NCI-H1417 (cell line): ENCODE measurements at places on chromosomes 12 and 14.

DNA sequence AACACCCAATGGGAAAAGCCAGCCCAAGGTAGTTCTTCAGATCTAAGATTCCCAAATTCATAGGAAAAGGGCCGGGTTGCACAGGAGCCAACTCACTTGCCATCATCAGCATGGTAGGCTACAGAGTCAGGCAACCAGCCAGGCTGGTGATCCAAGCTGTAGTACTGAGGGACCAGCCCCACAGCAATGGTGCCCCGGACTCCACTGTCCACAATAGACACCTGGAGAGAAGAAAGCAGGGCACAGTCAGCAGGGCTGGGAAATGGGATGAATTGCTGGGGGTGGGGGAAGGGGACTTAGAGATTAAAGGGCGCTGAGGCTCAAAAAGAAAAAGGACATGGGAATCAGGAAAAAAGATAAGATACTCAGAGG is 4.2 kb downstream of the SPRYD3 start:
- DNase-seq = no peak

GRCh38 chr12:6887460-6887859 is 14.4 kb upstream of the SPSB2 start:
- DNase-seq = no peak

- no peak for DNase-seq
Observed at GRCh38 chr14:22837750-22838538, 1.6 kb downstream of the MMP14 start.

DNA sequence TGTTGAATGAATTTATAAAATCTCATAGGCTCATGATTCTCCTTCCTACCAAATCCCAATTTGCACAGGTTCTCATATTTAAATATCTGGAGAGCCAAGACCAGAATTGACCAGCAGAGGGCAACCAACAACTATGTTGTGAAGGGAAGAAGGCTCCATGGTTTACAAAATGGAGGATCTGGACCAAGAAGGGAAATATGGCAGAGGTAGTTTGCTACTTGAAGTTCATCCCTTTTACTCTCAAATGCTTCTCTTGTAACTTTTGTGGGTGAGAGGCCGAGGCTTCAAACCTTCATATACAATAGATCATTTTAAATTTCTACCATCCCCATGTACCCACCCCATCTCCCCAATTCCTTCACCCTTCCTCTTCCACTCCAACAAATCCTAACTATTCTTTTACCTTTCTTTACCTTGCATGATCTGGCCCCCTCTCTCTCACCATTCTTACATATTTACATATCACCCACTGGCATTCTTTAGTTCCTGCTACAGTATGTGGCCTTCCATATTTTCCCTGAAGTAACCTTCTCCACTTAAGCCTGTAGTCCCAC is 3.8 kb upstream of the SMARCC2 start:
- DNase-seq = peak; percentile 96

DNA sequence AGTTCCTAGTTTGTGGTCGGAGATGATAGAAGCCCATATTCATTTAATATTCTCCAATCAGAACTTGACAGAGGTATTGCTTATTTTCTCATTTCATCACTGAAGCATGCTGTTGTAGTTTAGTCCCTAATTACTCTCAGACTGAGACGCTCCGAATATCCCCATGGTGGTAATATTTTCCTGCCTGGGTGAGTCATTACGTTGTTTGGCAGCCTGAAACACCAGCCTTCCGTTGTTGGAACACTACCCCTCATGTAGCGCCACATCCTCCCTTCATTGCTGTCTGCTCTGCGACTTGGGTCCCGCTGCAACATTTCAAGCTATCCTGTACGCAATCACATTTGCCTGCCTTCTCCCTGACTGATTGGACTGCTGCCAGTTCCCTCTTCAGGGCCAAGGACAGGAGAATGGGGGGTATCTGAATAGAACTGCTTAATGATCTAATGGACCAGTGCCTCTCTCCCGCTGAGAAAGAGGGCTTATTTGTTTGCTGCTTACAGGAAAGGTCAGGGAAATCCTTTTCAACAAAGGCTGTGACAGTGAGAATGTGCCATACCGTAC is 369.1 kb downstream of the NPAS3 start:
- no peak for DNase-seq

- DNase-seq = no peak
Observed at GRCh38 chr14:104650981-104651875, 38.2 kb upstream of the INF2 start.

- no peak for DNase-seq
Observed at GRCh38 chr12:60169904-60170303, 574.1 kb downstream of the SLC16A7 start.

GRCh38 chr12:132583736-132584135 is 26.6 kb downstream of the LRCOL1 start:
- DNase-seq = no peak

- no peak for DNase-seq
Observed at GRCh38 chr12:59699421-59700152, 103.8 kb downstream of the SLC16A7 start.

DNA sequence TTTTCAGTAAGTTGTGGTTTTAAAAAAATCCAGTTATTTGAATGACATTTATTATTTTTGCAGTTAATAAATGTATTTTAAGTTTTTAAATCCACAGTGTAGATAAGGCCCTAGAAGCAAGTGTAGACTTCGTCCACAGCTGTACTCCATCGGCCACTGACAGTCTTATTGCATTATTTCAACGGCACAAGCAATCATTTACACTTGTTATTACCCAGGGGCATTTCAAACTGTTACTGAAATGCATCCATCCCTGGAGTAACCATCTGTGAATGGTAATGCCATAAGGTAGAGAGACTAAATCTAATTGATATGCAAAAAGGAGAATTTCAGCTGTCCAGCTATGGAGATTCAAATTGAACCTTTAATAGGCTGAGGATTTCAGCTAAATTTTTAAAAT is 48.4 kb downstream of the BICD1 start:
- no peak for DNase-seq

DNA sequence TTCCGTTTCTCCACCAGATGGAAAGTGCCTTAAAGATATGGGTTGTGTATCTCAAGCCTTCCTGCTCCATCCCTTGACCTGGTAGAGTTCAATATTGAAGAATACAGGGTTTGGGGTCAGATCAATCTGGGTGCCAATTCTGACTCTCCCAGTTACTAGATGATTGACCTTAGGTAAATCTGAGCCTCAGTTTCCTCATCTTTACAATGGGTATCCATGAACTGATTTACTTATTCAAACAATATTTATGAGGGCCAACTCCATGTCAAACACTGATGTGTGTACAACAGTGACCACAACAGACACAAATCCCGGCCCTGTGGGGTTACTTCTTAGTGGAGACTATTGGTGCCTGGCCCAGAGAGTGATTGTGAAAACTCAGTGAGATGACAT is 7.5 kb upstream of the FAIM2 start:
- DNase-seq = no peak

- DNase-seq = no peak
Observed at GRCh38 chr12:110641521-110641920, 27.6 kb downstream of the TCTN1 start.

DNA sequence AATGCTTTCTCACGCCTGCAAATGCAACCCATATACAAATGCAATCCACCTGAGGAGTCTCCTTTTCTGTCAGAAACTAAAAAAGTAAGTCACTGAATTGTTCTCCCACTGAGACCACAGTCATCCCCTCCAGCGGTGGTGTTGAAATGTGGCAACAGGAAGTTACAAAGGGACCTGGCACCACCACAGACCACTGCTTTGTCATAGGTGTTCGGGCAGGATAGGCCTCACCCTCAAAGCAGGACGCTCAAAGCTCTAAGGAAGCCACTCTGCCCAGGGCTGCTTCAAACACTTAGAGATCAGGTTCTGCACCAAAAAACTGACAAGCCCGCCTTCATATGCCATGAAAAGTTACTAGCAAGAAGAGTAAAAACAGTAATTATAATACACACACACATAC is 11.3 kb downstream of the PHLDA1 start:
- no peak for DNase-seq

DNA sequence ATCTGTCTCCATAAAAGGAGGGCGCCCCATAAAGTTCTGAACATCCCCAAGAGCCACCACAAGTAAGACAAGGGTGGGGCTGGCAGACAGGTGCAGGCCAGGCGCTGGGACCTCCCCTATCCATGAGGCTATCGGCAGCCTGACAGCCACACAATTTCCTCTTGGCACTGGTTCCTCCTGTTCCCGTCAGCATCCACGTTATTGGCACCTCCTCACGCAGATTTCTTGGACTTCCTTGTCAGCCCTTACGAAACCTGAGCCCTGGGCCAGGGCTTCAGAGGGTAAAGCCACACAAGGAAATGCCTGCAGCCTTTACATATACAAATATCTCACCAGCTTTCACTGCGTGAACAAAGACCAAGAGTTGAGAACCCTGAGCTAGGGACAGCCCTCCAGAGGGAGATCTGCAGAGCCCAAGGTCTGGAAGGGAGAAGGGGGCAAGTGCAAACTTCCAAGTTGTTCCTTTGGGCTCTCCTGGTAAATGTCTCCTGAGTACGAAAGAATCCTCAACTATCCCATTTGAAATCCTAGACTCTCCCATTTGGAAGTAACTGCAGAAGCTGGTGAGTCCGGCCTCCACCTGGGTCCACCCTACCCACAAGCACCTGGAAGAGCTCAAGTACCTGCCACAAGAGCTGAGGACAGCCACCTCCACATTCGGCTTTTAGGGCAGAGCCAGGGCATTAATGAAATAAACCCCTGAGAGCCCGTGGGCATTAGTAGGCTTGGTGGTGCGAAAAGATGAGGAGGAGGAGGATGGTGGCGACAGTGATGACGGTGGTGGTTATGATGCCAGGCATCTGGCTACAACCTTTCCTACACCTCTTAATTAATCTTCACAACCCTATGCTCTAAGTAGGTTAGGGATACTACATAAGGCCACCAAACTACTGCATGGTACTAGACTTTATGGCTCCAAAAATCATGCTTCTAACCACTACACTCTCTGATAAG is 5.5 kb upstream of the TC2N start:
- DNase-seq = no peak

DNA sequence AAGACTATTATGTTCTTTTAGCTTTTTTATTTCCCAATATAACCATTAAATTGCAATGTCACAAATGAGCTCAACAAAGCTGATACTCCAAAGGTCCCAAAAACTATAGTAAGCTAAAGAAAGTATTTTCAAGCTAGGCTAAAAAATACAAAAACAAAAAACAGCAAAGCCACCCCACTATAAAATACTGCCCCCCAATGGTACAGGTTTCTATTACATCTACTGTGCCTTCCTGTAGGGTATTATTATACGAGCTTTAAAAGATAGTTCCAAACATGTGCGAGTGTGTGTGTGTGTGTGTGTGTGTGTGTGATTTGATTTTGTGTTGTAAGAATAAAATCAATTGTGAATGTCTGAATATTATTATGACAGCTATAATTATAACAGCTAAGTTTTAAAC is 1.1 kb downstream of the IFNG start:
- DNase-seq = peak; percentile 24

DNA sequence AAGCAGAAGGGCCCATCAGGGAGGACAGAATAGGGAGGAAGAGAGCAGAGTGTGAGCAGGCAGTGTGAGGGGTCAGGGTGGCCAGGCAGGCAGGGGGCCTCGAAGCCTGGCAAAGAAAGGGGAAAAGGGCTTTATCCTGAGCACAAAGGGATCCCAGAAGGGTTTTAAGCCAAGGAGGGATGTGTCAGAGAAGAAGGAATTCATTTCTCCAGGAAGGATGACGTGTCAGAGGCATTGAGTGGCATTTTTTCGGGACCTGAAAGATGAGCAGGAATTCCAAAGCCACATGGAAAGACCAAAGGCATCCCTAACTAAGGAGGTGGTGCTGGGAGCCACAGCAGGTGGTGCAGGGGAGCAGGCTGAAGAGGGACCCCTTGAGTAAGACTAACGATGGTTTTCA is 132.1 kb downstream of the DICER1 start:
- DNase-seq = no peak

DNA sequence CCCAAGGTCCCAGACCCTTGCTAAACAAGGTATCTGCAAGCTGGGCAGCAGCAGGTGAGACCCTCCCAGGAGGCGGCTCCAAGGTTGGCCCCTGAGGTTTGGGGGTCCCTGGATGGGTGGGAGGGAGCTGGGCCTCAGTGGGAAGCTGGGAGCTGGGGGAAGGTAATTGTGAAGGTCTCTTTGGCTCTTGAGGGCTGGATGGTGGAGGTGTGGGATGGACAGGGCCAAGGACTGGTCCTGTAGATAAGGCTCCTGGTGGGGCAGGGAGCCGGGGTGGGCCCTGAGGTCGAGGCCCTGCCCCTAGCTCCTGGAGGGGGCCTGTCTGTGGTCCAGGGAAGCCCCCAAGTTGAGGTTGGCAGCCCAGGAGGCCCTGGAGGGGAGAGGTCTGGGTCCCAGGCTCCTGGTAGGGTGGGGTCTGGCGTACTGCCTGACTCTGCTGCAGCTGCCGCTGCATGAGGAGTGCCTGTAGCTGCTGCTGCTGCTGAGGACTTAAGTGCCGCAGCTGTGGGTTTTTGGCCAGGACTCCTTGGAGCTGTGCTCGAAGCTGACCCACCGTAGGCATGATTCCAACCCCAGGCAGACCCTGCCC is 13.1 kb upstream of the PRKAG1 start:
- no peak for DNase-seq

DNA sequence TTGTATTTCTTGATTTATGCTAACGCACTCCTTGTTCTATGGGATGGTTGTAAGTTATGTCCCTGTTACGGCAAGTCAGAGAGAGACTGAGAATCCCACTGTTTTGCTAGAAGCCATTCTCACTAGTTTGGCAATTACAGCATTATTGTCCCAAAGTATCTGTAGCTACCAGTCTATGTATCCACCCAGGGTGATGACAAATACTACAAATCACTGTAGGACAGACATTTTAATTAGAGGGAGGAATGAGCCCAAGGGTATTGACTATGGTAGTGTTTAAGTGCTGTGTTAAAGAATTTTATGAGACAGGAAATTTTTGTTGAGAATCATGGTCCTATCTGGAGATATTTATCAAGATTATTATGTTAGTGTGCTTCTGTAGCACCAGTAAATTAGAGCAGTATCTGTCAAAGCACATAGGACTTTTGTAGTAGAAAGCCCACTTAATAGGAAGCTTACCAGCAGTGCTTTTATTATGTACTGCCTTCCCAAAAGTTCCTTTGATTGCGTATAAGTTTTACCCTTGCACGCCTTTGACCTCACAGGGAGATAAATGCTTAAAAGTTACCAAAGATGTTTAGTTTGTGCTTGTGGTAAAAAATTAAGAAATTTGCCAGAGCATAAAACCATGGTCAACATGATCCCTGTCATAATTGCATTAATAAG is 10.7 kb downstream of the PRKCH start:
- DNase-seq = peak; percentile 6

DNA sequence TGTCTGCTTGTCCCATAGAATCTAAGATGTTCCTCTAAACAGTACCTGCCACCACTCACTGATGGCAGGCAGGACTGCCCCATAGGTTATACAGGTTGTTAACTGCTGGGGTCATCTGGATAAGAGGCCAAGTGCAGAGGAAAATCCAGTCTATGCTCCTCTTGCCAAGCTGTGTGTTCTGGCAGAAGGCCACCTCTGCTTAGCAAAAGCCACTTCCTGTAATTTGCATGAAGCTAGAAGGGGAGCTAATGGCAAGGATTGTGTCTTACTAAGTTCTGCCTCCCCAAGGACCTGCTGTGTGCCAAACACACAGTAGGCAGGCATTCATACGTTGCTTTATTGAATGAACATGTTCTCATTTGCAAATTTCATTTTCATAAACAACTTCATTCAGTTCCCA is 445.4 kb downstream of the BCL11B start:
- DNase-seq = no peak
